ENCODE measurements at places on chromosomes 7 and 10. TPM values are rescaled to one million over a fixed set of nuclear protein-coding genes. Genes with fewer than 3 reads are reported as not detected.

Gene VWDE
- 1.8 TPM for total RNA-seq

Gene EN2
- not detected for total RNA-seq

- H3K27ac ChIP-seq = no peak overlapping the region
- H3K36me3 ChIP-seq = no peaks in the 10 kb centered on the region
- no peak overlapping the region for H3K4me3 ChIP-seq
- peaks cover 5% of the 10 kb centered on the region for H3K27me3 ChIP-seq
- no peaks in the 10 kb centered on the region for H3K4me1 ChIP-seq
- DNase-seq = peak; percentile 8
Observed at GRCh38 chr7:134567368-134567767, 18.5 kb downstream of the AKR1B15 start.

DNA sequence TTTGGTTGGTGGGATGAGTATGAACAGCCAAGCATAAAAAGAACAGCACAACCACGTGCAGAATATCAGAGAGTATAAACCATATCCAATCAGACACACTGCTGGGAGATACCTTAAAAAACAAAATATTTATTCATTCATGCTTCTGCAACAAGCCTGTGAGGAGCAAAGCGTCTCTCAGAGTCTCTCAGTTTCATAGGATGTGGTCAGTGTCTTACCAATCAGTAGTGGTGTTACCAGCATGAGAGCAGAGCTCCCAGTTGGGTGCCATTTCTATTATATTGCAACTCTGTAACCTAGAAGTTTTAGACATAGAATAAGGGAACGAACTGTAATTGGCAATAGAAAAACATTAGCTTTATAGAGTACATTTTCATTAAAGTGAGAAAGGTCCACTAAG lies 445.9 kb upstream of the LRRN3 start:
- no peaks in the 10 kb centered on the region for H3K36me3 ChIP-seq
- DNase-seq = no peak
- H3K27me3 ChIP-seq = no peaks in the 10 kb centered on the region
- H3K4me3 ChIP-seq = no peak overlapping the region

DNA sequence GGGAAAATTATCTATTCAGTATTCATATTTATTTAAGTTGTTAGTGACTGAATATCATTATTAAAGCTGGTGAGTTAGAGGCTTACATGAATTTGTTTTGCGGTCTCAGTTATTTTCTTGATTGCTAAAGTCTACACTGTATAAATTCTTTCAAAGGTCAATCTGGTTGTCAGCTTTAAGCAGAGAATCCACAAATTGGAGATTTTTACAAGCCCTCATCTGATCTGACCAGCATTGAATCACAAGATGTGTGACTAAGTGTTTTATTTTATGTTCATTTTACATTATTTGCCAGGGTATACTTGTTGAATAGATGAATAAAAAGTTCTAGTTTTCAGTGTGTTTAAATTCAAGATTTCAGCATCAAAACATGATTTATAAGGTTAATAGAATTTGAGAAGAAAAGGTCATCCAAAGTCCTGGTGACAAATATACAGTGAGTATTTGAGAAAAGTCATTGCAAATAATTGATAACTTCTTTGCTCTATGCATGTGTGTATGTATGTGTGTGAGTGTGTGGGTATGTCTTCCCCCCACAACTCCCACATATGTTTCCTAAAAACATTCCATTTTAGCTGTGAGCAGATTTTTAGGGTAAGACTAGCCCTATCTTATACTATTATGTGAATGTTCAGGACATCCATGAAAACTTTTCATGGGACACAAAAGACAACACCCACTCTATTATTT lies 4.4 kb downstream of the SEMA3A start:
- peak overlapping the region; percentile 7 for H3K27ac ChIP-seq
- H3K27me3 ChIP-seq = no peaks in the 10 kb centered on the region
- peaks cover 23% of the 10 kb centered on the region for H3K4me1 ChIP-seq
- peak; percentile 46 for DNase-seq

GRCh38 chr10:30645340-30645827 lies 15.8 kb upstream of the LYZL2 start:
- peak; percentile 55 for DNase-seq
- no peak overlapping the region for H3K4me3 ChIP-seq
- H3K27me3 ChIP-seq = no peaks in the 10 kb centered on the region
- H3K27ac ChIP-seq = no peak overlapping the region
- peaks cover 17% of the 10 kb centered on the region for H3K4me1 ChIP-seq
